ENCODE measurements at places on chromosomes 3 and 15. TPM values are rescaled to one million over a fixed set of nuclear protein-coding genes. Genes with fewer than 3 reads are reported as not detected.

Gene DET1
- total RNA-seq: 7.4 TPM

Gene CPLX3
- 1.5 TPM for total RNA-seq

Gene SPINT1
- total RNA-seq: not detected

Gene C3orf70
- total RNA-seq: 2.0 TPM

Gene GOLGA8S
- total RNA-seq: 0.17 TPM

Gene PROS1
- 13.9 TPM for total RNA-seq

Gene NMNAT3
- total RNA-seq: 10.7 TPM

Gene LCTL
- not detected for total RNA-seq

GRCh38 chr3:131004603-131005002 is 22.0 kb downstream of the ASTE1 start:
- no peak for DNase-seq

GRCh38 chr15:96360581-96361308 is 30.2 kb downstream of the NR2F2 start:
- no peak for DNase-seq

DNA sequence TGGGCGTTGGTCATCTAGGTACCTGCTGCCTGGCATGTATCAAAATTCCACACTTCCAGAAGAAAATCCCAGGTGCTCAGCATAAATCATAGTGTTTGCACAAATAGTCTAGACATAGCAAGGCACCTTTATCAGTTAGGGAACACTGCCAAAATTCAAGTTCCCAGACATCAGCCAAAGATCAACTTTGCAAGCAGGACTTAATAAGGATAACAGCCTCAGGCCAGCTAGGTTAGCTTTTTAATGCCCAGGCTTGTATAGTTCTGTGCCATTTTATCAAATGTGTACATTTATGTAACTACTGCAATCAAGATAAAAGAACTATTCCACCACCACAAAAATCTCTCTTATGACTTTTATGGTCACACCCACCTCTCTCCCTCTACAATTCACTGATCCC is 30.7 kb downstream of the DZIP3 start:
- no peak for DNase-seq

- DNase-seq: peak; percentile 40
Measured at GRCh38 chr3:149512073-149512782, 37.7 kb downstream of the TM4SF4 start.

- DNase-seq: peak; percentile 67
Measured at GRCh38 chr3:126971891-126972351, 11.0 kb upstream of the PLXNA1 start.

GRCh38 chr3:61454801-61455200 is 106.6 kb upstream of the PTPRG start:
- DNase-seq: no peak

DNA sequence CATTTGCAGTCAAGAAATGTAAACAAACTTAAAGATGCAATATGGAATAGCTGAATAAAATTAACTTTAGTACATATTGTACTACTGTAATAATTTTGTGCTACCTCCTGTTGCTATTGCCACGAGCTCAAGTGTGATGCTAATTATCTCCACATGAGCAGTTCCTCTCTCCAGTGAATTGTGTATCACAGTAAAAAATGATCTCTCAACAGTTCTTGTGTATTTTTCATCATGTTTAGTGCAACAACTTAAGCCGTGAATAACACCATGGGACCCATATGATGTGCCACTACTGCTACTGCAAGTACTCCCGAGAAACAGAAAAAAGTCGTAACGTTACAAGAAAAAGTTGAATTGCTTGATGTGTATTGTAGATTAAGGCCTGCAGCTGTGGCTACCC is 12.4 kb downstream of the RIOX2 start:
- no peak for DNase-seq

DNA sequence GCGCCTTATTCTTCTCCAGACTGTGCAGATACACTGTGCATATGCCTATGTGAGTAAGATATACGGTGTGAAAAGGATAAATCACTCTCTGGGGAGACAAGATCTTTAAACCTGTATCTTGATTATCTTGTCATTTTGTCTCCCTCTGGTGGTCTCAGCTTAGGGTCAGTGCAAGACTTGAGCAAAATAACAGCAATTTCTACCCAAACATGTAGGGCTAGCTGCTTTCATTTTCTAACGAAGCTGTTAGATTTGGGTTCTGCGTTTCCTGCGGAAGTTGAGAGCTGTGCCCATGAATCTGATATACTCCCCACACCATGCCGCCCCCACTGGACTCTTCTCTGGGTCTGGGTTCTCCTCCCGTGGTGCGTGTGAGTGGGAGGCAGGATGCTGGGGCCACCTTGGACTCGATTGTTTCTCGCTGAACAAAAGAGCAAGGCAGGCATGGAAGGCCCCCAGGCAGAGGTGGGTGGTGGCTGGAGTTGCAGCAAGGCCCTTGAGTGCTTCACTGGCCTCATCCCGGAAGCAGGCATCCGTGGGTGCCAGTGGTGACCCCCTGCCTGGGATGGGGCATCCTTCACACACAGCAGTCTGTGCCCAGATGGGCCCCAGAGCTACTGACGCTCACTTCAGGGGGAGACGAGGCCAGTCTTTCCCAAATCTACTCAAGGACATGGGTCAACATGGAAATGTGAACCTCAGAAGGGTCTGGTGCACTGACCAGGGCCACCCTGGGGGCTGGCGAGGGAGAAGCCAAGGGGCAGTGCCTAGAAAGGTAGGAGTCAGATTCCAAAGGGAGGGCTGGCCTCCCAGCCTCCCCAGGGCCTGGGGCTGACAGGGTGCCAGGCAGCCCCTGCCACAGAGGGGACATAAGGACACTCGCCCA is 179.6 kb downstream of the NSMCE3 start:
- no peak for DNase-seq

GRCh38 chr3:67653425-67654098 is 850 bp downstream of the SUCLG2 start:
- DNase-seq: no peak

- DNase-seq: no peak
Measured at GRCh38 chr3:179452176-179452564, 900 bp upstream of the GNB4 start.

GRCh38 chr15:92920595-92921161 is 20.6 kb downstream of the CHD2 start:
- no peak for DNase-seq

DNA sequence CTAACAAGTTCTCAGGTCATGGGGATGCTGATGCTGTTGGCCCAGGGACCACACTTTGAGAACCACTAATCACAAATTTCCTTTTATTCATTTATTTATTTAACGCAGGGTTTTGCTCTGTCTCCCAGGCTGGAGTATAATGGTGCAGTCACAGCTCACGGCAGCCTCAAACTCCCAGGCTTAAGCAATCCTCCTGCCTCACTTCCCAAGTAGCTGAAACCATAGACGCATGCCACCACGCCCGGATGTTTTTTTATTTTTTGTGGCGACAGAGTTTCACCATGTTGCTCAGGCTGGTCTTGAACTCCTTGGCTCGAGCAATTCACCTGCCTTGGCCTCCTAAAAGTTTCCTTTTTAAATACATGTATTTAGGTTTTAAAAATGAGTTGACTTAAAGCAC is 20.7 kb upstream of the ISLR2 start:
- DNase-seq: no peak

DNA sequence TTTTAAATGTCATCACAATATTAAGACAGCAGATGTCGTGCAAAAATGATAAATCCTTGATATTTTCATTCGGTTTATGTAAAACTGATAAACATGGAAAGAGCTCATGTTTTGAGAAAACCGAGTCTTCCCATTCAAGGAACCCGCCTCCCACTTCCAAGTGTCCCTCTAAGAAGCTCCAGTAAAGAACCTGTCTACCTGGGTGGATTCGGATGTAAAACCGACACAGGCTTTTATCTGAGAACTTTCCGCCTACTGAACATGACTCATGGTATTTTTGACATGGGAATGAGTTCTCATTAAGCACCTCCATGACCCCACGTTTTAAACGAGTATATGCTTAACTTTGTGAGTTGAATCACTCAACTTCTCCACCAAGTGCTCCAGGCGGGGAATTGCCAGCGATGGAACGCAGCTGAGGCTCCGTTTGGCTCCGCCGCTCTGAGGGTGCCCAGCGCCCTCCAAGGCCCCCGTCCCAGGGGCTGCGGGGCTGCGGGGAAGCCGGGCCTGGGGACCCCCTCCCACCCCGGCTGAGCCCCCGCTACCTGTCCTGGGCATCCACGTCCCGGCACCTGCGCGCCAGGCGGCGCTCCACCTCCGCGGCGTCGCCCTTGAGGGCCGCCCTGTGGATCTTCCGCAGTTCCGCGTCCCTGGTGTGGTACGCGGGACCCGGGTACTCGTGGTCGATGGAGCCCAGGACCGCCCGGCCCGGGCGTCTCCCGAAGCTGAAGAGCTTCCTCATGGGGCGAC is 119.9 kb downstream of the LMLN start:
- no peak for DNase-seq

- DNase-seq: no peak
Measured at GRCh38 chr3:126040386-126040785, 43.5 kb downstream of the SLC41A3 start.

- DNase-seq: no peak
Measured at GRCh38 chr15:45670511-45670910, 35.7 kb downstream of the SQOR start.

DNA sequence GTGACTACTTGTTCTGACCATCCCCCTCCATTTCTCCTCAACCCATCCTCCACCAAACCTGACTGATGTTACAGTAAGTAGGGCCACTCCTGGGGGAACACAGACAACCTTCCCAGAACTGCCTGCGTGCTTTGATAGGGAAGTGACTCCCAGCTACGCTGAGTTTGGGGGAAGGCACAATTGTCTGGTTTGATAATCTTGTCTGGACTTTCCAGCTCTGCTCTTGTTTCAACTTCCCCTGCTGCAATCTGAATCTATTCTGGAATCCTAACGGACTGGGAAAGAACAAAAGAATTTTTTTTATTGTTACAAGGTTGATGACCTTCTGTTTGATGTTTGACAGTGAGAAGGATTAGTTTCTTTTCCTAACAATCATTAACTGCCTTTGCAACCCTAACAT is 895.6 kb downstream of the ROBO1 start:
- DNase-seq: no peak

DNA sequence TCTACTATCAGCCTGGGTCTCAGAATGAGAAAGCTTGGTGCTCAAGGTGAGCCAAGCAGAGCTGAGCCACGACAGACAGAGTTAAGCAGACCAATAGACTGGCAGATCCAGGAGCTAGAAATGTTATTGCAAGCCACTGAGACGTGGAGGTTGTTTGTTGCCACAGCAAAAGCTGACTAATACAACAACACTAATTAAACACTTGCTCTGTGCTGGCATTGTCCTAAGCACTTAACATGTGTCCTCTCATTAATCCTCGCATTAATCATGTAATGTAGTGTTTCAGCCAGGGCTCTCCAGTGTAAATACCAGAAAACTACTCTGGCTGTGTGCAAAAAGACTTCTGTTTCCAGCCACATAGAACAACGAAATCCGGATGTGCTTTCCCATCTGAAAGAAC is 11.6 kb upstream of the SPSB4 start:
- DNase-seq: no peak

DNA sequence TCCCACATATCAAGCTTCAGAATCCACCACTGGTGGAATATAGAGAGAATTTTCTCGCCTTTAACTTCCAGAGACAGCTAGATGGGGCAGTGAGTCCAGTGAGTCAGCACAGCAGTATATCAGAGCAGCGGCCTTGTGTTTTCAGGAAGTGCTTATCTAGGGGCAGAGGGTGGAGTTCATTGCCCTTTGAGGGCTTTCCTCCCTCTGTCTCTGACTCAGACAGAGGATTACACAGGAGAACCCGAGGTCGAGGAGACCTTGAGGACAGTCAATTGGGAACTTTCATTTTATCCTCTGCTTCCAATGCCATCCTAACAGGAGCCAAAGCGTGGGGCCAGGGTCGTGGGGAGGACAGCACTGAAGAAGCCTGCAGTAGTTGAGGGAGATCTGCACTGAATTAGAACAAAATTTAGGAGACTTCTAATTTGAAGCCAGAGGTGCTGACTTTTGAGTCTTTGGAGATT is 109.6 kb upstream of the UMPS start:
- DNase-seq: peak; percentile 40

DNA sequence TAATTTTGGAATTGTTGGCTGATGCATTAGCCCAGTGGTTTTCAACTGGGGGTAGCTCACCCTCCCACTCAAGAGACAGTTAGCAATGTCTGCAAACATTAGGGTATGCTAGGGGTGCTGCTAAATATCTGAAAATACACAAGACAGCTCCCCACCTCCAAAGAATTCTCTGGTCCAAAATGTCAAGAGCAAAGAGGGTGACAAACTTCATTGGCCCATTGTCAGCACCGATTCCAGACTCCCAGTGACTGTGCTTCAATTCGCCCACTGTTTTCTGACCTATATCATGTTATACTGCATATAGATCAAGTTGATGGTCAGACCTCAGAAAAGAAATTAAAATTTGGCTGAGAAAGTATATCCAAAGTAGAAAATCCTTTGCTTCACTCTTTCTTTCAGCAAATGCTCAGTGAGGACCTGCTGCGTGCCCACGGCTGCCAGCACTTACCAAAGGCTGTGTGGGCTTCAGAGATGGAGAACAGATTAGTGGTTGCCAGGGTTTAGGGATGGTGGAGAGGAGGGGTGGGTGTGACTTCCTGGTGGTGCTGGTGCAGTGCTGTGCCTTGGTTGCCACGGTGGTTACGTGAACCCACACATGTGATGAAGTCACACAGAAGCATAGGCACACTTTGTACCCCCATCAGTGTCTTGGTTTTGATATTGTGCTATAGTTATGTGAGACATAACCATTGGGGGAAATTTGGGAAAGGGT is 204.0 kb downstream of the PLCL2 start:
- DNase-seq: no peak

All from heart right ventricle (tissue), 16 donors.